ENCODE measurements at places on chromosomes 1 and 21.

GRCh38 chr1:38958967-38959366 lies 17.3 kb upstream of the RHBDL2 start:
- no peak for DNase-seq

- DNase-seq, result peak; percentile 87
Observed at GRCh38 chr1:109161858-109162606, 48.1 kb downstream of the ELAPOR1 start.

- DNase-seq, result no peak
Observed at GRCh38 chr1:21123287-21123948, 53.3 kb downstream of the EIF4G3 start.

DNA sequence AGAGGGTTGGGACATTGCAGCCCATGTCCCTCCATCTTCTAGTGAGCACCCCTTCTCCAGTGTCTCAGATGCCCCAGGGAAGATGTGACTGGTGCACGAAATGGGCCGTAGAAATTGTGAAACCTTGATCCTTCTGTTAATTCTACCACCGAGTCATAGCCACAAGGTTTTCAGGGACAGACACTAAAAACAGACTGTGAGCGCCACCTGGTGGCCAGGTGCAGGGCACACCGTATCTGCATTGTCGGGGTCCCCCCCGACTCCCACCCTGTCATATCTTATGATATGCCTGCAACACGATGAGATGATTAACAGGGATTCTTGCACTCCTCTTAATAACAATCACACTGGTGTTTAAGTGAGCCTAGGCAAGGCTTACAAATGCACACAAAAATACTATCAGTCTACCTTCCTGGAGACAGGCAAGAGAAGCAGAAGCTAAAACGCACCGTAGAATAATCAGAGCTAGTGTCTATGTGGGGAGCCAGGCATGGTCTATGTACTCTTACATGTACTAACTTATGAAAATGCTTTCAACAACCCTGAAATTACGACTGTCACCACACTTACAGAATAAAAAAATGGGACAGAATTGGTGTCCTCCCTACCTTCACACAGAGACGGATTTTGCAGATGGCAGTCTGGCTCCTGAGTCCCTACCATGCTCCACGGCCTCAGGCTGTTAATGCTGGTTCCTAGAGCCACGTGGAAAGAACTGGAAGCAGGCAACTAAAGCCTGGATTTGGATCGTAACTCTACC lies 57.9 kb downstream of the FHAD1 start:
- DNase-seq, result no peak

DNA sequence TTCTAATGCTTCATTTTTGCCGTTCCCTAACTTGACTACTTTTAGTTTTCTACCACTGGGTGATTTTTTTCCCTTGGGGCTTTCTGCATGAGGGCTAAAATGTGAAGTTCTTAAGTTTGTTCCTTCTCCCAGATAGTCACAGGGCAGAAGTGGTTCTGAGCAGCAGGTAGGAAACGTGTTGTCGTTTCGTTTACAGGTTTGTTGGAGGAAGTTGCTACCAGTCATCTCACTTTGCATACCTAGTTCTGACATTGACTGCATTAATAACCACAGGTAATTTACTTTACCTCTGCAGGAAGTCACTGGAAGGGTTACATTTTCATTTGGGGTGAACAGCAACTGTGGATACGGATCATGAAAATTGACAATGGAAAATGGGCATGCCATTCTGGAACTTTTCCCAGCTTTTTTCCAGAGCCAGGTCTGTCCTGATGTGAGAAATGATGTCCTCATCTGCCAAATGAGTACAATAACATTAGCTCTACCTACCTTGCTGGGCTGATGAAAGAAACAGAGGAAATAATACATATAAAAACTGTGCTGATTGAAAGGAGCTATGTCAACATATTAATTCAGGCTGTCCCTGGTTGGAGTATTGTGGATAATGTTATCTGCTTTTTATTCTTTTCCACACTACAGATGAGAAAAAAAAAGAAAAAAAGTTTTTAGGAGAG lies 94.2 kb downstream of the DISC1 start:
- DNase-seq, result no peak

- no peak for DNase-seq
Observed at GRCh38 chr1:108732398-108732797, 14.1 kb upstream of the STXBP3 start.

DNA sequence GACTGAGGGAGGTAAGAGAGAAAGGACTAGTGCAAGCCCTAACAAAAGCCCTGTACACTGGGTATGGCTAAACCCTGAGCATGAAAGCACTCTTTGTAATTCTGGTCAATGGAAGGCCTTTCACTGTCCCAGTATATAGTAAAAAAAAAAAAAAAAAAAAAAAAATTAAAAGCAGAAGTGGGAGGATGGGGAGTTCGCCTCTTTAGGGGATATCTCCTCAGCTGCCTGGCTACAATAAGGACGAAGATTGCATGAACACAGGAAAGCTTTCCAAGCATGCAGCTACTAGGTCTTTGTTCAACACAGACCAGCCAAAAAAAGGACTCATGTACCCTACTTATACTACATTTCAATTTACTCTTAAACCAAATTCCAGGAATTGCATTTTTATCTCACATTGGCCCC lies 59.1 kb downstream of the EIF4G3 start:
- no peak for DNase-seq

Measured in AG04449 (cell line).